ENCODE measurements at places on chromosomes 3 and 15.

- no peak for DNase-seq
Observed at GRCh38 chr3:71885006-71885405, 100.1 kb upstream of the PROK2 start.

- no peak for DNase-seq
Observed at GRCh38 chr15:30670056-30670455, 44.1 kb downstream of the ARHGAP11B start.

DNA sequence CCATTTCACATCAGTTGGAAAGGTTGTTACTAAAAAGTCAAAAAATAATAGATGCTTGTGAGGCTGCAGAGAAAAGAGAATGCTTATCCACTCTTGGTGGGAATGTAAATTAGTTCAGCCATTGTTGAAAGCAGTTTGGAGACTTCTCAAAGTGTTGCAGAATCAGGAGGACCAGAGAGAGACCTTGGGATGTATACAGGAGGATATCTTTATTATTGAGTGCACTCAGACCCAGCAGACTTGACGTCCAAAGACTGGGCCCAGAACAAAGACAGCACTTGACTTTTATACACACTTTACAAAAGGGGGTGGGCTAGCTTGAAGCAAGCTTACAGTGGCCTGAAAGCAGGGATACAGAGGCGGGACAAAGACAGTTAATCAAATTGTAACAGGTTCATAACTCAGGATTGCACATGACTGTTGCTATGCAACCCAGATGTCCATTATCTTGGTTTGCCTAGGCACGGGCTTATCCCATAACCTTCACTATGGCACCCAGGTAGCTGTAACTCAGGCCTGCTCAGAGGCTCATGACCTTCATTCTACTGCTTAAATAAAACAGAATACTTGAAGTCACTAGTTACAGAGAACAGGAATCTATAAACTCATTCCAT, 127.7 kb downstream of the SPATA16 start:
- DNase-seq = no peak

- no peak for DNase-seq
Observed at GRCh38 chr15:69161878-69162213, 1.4 kb downstream of the GLCE start.

- DNase-seq = no peak
Observed at GRCh38 chr3:116561529-116561928, 116.2 kb upstream of the LSAMP start.

GRCh38 chr3:164608554-164609276, 469.6 kb downstream of the SI start:
- DNase-seq = no peak

GRCh38 chr15:86163816-86164215, 84.1 kb downstream of the AGBL1 start:
- no peak for DNase-seq

- DNase-seq = no peak
Observed at GRCh38 chr15:78342021-78342420, 1.9 kb downstream of the CRABP1 start.

DNA sequence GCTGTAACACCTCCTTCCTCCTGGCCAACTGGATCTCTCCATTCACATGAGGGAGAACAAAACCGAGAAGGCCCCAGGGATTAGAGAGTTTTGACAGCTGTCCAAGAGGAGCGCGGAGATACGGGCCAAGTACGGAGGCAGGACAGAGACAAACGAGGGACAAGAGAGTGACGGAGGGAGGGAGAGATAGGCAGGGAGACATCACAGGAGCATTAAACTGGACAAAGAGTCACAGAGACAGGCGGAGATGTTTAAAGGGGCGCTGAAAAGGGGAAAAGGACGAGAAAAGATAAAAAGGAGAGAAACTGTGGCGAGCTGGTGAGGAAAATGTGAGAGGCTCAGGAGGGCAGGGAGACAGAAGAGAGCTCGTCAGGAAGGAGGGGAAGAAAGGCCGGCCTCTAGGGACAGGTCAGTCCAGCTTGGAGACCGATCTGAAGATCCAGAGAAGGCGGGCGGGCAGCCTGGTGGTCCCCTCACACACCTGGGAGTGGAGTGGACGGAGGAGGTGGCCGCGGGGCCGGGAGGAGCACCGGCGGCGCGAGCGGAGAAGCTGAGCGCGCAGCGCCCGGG, 40.5 kb upstream of the ROPN1 start:
- DNase-seq = no peak

- DNase-seq = no peak
Observed at GRCh38 chr3:62329971-62330370, 43.4 kb downstream of the FEZF2 start.

DNA sequence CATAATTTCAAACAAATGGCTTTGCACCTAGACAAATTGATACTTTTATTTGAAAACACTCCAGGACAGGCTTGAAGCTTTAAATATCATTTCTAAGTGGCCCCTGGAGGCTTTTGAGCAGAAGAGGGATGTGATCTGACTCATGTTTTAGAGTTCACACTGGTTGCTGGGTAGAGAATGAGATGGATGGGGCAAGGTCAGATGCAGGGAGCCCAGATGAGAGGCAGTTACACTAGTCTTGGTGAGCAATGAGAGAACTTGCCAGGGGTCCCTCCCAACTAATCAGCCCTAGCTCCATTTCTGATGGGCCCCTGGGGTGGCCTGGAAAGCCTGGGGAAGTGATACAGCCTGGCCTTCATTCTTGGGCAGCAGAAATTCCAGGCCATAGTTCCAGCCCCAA, 190.4 kb downstream of the MEGF11 start:
- no peak for DNase-seq

GRCh38 chr15:56942118-56942517, 23.7 kb downstream of the TCF12 start:
- DNase-seq = no peak

DNA sequence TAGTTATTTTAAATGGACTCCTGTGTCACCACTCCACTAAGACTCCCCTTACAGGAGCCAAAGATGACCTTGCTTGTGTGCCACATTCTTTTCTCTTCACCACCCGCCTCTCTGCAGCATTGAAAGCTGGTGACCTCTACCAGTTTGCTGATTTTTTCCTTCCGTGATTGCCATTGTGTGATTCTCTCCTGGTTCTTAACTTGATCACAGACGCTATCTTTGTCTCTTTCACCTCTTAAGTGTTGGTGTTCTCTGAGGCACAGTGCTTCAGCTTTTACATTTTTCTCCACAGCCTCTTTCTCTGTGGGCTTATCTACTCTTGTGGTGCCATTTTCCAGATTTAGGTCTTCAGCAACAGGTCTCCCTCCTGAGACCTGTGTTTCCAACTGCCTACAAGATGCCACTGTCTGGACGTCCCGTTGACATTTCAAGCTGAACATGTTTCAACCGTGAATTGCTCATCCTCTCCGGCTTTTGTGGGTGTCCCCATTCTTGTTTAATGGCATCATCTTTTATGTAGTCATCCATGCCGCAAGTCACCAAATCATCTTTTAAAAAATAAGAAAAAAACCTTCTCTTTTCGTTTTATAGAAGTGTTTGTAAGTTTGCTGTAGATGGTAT, 26.5 kb downstream of the IQGAP1 start:
- DNase-seq = no peak

- DNase-seq = no peak
Observed at GRCh38 chr15:44719293-44719999, 8.1 kb downstream of the B2M start.

DNA sequence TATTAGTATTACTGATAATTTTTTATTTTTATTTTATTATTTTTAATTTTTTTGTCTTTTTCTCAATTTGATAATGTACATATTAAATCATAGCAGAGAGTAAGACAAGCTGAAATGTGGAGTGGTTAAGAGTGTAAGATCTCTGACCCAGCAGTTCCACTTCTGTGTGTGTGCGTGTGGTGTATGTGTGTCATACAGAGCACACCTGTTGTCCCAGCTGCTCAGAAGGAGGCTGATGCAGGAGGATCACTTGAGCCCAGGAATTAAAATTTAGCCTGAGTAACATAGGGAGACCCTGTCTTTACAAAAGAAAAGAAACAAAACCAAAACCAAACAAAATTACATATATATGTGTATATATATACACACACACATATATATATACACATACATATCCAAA, 1.4 kb upstream of the CIDEC start:
- no peak for DNase-seq

DNA sequence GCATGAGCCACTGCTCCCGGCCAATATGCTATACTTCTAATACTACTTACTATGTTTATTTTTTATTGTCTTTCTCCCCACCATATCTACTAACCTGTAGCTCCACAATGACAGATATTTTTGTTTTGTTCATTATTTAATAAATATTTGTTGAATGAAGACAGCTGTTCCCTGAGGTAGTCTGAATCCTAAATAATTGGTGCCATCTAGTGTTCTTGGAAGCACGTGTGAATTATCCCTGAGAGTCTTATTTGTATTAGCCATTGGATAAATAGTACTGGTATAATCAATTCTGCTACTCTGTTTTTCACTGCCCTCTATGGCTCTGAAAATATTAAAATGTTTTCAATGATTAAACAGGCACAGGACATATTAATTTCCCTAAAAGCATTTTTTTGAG, 5.6 kb upstream of the APPL1 start:
- no peak for DNase-seq

DNA sequence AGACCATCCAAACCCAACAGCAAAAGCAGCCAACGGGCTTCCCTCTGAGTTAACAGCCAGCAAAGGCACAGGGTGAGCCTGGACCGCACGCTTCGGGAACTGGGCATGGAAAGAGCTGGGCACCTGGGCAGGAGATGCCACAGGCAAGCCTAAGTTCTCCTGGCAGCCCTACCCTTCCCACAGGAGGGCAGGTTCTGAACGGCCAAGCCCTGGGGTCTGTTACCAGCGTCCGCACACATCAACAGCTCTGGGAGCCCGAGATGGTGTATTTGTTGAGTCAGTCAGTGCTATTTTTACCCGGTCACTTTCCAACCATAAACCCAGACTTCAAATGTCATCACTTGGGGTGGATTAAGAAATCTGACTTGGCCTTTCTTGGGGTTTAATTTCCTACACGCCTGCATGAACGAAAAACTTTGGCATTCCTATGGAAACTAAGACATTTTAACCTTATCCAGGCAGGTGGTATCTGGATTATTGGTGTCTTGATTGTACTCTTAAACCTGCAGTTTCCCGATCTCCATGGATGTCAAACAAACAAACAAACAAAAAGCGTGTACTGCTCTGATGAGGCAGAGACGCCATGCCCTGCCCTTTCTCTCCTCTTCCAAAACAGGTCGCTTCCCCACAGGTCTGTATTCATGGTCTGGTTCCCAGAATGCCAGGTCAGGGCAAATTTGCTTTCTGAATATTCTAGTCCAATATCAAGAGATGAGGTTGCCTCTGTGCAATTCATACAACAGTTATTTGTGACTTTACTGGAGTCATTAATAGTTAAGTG, 99.7 kb downstream of the XXYLT1 start:
- no peak for DNase-seq

- peak; percentile 52 for DNase-seq
Observed at GRCh38 chr3:183085634-183086390, 13.5 kb downstream of the MCCC1 start.

DNA sequence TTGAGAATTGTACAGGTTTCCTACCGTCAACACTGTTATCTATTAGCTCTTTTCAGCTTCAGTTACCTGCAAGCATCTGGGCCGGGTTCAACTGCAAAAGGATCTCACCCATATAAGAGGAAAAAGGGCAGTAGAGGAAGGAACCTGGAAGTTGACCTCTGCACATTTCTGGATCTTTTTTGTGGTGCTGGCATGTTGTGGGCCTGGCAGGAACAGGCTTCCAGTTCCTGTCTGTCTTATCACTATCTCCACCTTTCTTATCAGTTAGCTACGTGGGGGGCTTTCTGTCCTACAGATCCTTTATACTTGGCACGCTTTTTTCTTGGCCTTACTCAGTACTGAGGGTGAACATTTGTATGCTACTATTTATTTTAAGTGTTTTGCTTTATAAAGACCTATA, 42.2 kb upstream of the TJP1 start:
- DNase-seq = no peak

DNA sequence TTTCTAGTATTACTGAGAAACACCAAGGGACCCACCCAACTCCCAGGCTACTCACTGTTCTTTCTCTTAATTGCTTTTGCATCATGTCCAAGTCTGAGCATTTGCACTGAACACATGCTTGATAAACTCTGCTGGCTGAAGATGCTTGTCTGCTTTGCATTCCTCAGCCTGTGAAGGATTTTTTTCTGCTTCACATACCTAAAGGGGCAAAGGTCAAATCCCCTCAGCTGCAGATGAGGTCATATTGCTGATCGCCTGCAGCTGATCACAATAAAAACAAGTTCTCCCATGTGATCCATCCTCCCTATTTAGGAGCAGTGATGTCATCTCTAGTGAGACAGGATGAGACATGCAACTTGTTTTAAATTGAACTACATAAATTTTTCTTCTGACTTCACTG, 84.6 kb upstream of the DCBLD2 start:
- peak; percentile 96 for DNase-seq

GRCh38 chr3:108833611-108834010, 11.0 kb downstream of the TRAT1 start:
- no peak for DNase-seq

- DNase-seq = no peak
Observed at GRCh38 chr3:177484206-177484605, 286.9 kb upstream of the TBL1XR1 start.

GRCh38 chr15:39969002-39969394, 35.1 kb downstream of the EIF2AK4 start:
- DNase-seq = no peak

- peak; percentile 63 for DNase-seq
Observed at GRCh38 chr3:78255403-78255802, 1215.5 kb downstream of the ROBO2 start.

- peak; percentile 50 for DNase-seq
Observed at GRCh38 chr15:65476903-65477302, 40.6 kb downstream of the DPP8 start.
